AG08395 (cell line): ENCODE measurements at places on chromosomes 4 and X.

- DNase-seq: no peak
Observed at GRCh38 chr4:2604614-2605013, 68.2 kb downstream of the FAM193A start.

GRCh38 chr4:54439831-54440243 lies 210.7 kb downstream of the PDGFRA start:
- DNase-seq: peak; percentile 60

DNA sequence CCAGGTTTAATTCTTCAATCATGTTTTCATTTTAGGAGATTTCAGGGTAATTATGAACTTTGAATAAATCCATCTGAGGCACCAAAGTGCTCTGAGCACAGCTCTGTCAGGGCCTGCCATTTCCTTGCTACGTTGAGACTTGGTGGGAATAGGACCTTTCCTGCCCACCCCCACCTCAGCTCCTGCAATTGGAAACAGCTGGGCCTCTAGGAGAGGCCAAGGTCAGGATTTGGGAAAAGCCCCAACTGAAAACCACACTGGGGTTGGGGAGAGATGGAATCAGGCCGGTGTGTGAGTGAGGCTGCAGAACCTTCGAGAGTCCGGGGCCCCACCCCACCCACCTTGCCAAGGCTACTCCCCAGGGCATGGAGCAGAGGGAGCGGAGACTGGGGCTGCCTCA lies 212.7 kb upstream of the BCOR start:
- no peak for DNase-seq

GRCh38 chrX:73214426-73215094 lies at the start of gene NAP1L2:
NAP1L2 (minus strand) TSS chrX:73214851; CDS start chrX:73214492, 359 bp downstream.
- DNase-seq: no peak

DNA sequence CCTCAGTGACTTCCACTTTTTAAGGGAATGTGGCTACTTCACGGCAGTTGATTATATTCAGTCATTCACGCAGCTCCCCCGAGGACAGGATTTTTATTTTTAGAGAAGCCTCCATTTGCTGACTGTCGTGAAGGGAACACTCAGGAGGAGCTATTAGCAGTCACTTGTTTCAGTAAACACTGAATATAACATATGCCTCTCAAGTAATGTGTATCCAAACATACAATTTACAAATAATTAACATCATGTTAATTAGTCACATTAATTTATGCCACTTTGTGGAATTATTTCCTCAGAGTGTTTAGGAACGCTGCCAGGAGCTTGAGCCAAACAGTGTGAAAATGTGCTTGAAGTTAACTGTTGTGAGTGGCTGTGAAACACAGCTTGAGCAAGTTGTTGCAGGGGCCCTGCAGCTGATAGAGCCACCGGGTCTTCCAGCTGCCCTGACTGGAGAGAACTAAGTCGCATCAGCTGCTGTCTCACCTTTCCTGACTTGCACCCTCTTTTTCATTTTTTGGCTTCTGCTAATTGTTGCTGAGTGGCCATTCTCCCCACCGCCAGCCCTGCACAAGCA lies 245.6 kb downstream of the LDB2 start:
- no peak for DNase-seq
